ENCODE measurements at places on chromosomes 13 and 19. TPM values are rescaled to one million over a fixed set of nuclear protein-coding genes. Genes with fewer than 3 reads are reported as not detected.
A peak's percentile ranks its signal among the peaks of the same experiment; 100 is the strongest.

The FXYD7 gene
- 5.5 TPM for total RNA-seq

The ZFP30 gene
- total RNA-seq, result 14.9 TPM

The GEMIN7 gene
- total RNA-seq, result 8.8 TPM

DNA sequence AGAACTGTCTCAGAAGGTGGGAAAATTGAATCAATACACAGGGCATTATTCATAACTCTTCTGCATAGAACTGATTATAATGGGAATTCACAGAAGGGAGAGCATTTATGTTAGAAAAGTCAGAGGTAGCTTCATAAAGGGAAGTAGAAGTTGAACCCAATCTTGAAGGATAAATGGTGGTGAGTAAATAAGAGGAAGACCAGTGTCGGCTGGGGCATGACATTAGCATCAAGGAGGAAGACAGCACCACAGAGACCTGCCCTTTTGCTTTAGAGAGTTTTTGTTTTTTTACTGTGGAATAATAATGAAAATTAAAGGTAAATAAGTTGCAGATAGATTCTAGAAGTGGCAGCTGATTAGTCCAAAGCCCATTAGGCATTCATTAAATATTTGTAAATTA lies 21.9 kb downstream of the CDC16 start:
- DNase-seq, result no peak

GRCh38 chr13:56923626-56924140 lies 217.0 kb upstream of the PRR20A start:
- DNase-seq, result no peak

GRCh38 chr19:46014941-46015686 lies 7.7 kb downstream of the PGLYRP1 start:
- no peak for DNase-seq

DNA sequence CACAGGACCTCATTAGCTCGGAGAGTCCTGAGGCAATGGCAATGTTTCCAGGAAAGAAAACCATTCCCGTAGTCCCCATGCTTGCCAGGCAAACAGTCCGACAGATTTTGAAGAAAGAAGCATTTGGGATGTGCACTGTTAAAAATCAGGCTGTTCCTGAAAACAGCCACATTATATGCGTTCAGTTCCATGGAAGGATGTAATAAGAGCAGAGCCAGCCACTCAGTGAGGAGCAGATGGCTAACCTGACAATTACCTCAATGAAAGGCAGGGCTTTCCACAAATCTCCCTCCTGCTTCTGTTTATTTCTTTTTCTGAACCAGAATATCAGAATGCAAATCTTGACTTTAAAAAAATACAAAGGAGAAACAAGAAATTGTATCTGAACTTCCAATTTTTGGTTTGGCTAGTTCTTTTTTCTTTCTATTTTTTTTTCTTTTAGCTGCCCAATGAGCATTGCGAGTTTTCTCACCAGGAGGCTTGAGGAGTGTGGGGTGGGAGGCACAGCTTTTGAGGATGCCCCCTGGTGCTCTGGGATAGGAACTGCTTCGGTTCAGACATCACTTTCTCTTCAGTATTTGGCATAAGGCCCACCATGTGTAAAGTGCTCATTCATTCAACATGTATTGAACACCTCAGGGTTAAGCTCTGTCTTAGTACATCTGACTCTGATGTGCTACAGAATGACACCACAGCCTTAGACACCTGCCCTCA lies 124.2 kb downstream of the TBC1D4 start:
- no peak for DNase-seq

GRCh38 chr19:35332817-35333216 lies 3.8 kb downstream of the CD22 start:
- DNase-seq, result no peak

GRCh38 chr13:103694033-103694432 lies 627.8 kb upstream of the SLC10A2 start:
- DNase-seq, result no peak

DNA sequence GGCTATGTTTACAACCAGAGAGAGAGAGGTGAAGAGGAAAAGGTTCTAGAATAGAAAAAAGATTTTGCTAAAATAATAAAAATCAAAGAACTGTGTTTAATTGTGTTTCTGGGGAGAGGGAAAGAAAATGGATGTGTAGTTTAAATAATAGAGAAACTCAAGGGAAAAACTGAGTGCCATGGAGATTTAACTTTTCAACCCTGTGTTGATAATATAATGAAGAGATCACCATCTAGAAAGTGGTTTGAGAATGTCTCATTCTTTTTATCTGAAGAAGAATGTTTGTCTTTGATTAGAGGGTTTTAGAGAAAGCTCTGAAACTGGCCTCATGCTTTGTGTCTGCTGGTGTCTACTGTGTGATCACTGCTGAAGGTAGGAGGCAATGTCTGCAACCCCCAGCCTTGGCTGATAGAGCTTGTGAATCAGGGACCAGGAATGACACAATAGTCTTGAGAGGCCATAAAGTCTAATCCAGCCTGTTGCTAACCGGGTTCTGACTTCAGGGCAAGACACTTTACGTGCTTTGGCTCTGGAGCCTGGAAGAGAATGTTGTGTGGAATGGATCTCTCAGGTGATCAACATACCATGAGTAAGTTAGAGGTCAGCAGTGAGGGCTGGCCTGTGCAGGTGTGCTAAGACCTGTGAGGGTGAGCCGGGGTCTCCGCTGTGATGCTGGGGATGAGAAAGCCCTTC lies 5.4 kb downstream of the COL4A2 start:
- no peak for DNase-seq

GRCh38 chr19:54142166-54142780 lies 4.7 kb downstream of the CNOT3 start:
- DNase-seq, result no peak

DNA sequence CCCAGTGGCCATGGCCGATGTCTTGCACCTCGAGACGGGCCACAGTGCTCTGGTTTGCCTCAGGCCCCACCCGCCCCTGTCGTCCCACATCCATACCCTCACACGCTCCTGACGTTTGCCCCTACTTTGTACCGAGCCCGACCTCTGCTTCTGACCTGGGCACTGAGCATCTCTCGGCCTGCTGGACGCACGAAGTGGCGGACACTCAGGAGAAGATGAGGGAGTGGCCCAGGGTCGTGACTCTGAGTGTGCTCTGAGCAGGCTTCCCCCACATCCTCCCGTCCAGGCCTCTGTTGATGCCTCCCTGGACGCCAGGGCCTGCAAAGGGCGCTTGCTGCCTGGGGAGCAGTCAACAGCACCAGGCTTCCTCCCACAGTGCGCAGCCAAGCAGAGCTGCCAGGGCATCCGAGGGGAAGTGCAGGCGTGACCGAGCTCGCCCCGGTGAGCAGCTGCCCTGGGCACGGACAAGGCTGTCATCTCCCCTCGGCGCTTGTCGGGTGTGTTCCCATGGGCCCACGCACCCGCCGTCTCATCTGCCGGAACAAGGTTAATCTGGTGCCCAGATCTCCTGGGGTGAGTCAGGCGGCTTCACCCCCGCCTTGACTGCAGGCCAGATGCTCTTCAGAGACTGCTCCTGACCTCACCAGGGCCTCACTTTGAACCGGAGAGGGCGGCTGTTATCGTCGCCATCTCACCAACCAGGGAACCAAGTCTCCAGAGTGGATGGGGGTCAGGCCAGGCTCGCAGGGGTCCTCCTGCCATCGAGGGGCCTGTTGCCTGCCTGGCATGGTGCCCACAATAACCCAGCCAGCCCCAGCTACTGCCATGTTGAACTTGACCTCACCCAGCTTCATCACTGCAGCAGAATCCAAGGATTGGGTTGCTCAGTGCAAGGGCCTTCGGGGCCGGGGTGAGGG lies 27.2 kb downstream of the COMP start:
- DNase-seq, result no peak

DNA sequence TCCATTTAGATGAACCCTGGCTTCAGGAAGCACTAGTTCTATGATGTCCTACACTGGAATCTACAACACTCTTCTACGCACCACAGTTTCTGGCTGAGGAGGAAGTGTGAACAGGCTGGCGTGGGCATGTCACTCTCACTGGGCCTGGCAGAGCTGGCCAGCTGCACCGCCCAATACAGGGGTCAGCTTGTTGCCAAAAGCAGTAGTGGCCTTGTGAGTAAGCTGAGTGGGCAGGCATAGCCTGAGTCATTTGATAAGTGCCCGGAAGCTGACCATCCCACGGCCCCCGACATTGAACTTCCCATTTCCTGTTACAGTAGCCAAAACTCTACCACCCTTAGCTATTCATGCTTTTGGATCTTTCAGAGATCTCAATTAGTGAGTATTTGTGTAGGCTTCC lies 240.9 kb upstream of the SERP2 start:
- peak; percentile 67 for DNase-seq

GRCh38 chr13:32125751-32126150 lies 94.2 kb downstream of the FRY start:
- no peak for DNase-seq

All from sciatic nerve (tissue), 2 donors.